ENCODE measurements at places on chromosomes 4 and X.
A peak's percentile ranks its signal among the peaks of the same experiment; 100 is the strongest.

GRCh38 chr4:48483006-48483776, at the start of gene SLC10A4:
Gene SLC10A4 (plus strand): TSS chr4:48483343. CDS start chr4:48483562, 219 bp downstream.
- DNase-seq = no peak

GRCh38 chrX:101287402-101287801, 3.7 kb downstream of the TAF7L start:
- DNase-seq = no peak

DNA sequence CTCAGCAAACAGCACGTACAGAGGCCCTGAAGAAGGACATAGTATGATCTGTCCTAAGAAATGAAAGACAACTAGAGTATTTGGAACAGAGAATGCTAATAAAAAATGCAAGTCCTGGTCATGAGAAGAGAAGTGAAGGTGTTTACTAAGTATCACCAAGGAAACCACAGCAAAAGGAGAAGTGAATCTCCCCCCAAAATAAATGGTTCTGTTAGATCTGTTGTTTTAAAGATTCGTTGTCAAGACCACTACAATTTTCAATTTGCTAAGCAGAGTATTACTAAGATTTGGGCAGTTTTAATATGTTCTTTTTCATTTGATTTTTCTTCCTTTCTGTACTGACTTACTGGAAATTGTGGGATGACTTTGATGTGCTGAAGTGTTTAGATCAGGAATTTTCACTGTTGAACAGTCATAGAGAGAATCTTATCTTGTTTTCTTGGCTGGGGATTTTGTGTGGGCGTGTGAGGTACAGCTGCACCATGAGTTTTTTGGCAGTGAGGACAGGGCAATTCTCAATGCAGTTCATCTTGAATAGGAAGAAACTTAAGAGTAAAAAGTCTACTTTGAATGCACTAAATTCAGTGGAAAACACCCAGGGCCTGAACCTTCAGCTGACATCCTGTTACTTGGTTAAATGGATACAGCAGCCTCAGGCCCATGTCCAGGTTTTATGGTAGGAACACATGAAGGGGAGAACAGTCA, 132.2 kb downstream of the STIM2 start:
- no peak for DNase-seq

DNA sequence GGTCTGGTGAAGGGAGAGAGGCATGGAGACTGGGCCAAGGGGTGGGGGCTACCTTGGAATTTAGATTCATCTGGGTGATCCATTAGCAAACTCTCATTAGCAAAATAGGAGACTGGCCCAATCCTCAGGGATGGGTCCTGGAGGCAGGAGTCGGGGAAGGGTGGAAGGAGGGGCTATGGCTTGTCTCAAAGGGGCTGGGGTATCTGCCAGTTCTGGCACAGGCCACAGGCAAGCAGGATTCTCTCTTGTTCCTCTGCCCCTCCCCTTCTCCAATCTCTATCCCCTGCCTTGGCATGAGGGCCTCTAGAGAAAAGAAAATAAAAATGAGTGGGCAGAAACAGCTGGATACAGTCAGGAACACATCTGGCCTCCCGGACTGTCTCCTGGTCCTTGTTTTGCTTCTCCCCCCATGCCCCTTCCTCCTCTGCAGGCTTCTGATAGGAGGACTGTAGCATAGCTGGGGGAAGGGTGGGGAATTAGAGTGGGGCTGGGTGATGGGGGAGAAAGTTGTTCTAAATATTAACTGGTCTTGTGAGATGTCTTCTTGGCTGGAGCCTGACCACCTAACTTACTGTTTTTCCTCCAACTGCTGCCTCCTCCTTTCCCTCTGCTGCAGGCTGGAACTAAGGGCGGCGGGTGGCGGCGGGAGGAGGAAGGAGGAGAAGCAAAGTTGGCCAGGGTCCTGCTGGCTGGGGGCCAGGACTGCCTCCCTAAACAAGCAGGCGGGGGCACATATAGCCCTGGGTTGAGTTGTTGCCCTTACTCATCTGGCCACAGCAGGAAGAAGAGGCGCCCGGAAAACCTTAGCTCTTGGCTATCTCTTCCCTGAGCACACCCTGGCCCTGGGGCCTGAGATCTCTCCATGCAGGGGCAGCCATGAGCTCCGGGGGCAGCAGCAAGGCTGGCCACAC, 53.3 kb upstream of the LAS1L start:
- peak; percentile 82 for DNase-seq

GRCh38 chr4:107392951-107393350, 327.1 kb downstream of the PAPSS1 start:
- no peak for DNase-seq

DNA sequence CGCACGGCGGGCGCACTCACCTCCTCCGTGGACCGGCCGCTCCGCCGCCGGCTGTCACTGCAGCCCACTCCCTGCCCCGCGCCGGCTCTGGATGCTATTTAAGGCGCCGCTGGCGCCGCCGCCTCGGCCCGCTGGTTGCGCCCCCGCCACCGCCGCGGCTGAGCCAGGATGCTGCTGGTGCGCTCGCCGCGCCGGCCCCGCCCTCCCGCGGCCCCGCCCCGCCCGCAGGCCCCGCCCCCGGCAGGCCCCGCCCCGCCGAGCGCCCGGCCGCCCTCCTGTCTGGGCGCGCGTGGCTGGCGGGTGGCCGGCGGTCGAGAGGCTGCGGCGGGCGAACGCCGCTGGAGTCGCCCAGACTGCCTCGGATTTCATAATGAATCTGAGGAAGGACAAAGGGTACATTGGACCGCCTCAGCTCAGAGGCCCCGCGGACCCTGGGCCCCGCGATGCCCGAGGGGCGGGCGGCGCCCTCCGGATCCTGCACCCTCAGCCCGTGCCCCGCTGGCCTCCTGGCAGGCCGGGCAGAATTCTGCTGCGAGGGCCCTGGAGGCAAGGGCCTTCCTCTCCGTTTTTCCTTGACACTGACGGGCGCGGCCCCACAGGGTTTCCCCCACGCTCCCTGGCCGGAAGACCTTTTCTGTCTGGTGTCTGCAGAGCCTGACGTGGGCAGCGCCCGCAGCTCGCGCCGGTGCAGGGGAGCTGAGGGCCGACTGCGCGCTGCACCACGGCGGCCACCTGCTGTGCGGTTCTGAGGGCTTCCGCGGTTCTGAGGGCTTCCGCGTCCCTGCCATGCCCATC, at the start of gene ACSL1:
Gene ACSL1, minus strand, starts transcription at position 73 of the 795 bp plus-strand sequence. CDS start 22,454 bp downstream, outside the sequence.
- peak; percentile 85 for DNase-seq

GRCh38 chrX:46686003-46686645, 72.8 kb downstream of the SLC9A7 start:
- DNase-seq = no peak

- no peak for DNase-seq
Measured at GRCh38 chr4:22906045-22906444, 213.3 kb downstream of the GBA3 start.

- DNase-seq = no peak
Measured at GRCh38 chr4:81194286-81194685, 20.7 kb downstream of the PRKG2 start.
